ENCODE measurements at places on chromosomes 3 and 15. TPM values are rescaled to one million over a fixed set of nuclear protein-coding genes. Genes with fewer than 3 reads are reported as not detected.
A peak's percentile ranks its signal among the peaks of the same experiment; 100 is the strongest.

- DNase-seq, result no peak
These were observed 8.5 kb upstream of the ILDR1 start for GRCh38 chr3:122030381-122031122.

DNA sequence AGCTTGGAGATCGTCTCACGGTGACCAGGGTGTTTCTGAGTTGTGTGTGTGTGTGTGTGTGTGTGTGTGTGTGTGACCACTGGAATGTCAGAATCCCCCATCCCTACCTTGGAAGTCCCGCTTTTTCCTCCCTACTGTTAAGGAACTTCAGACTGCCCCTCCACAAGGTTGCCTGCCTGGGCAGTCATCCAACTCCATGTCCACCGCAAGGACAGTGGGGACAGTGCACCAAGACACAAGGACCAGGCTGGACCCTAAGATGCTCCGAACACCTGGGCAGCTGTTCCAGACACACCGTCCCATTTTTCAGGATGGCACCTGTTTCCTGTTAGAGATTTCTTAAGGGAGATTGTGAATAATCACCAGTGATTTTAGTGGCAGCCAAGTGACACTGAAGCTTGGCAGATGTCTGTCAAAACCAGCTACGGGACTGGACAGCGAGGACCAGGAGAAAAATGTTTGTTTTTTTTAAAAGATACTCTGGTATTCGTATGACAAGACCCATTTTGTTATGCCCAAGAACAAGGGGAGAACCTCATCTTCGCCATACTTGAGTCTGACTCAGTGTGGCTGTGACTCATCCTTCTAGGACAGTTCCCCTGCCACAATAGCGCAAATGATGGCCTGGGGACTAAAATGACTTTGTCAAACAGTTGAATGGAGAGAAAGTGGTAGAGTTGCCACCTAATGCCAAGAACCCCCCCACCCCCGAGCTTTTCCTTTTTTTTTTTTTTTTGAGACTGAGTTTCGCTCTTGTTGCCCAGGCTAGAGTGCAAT is 15.5 kb downstream of the PAQR9 start:
- DNase-seq, result no peak

DNA sequence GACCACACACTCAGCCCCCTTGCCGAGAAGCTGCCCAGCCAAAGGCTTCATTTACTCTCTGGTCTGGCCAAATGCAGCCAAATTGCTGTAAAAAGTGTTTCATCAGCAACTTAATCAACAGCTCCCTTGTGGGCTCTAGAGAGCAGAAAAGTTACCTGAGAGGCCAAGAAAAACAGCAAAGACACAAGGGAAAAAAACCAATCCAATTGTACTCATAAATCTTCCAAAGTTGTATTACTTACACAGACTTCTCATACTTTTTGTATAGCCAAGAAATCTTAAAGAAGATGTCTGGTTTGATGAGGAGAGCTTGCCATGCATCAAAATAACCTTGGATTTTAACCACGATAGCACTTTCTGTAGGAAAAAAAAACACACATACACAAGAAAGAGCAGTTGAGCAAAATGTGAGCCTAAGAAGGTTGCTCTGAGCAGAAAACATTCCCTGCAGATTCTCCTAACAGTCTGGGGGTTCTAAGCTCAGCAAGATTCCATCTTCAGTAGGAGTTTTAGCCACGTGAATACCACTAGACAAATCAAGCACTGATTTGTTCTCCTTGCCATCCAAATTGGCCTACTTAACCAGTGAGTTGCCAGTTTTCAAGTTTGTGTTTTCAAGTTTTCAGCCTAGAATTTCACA is 120.0 kb downstream of the CYP19A1 start:
- DNase-seq, result peak; percentile 41

- peak; percentile 67 for DNase-seq
These were observed 217.9 kb upstream of the THBS1 start for GRCh38 chr15:39362821-39363561.

GRCh38 chr3:10259798-10260197 is 11.5 kb downstream of the TATDN2 start:
- no peak for DNase-seq

DNA sequence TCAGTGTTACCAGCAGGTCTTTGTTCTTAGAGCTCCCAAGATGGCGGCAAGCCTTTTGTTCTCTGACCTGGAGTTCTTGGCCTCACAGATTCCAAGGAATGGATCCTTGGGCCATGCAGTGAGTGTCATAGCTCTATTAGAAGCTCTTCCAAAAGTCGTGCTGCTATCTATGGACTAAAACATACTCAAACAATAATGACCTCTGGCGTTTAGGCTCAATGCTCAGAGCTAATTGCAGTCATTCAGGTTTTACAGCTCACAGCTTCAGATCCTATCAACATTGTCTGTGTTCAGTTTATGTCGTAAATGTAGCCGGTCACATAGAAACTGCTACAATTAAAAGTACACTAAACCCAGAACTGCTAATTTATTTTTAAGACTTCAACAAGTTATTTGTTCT is 22.2 kb downstream of the CCRL2 start:
- no peak for DNase-seq

The KNG1 gene
- not detected for total RNA-seq

The CLDN11 gene
- 4.1 TPM for total RNA-seq

The SH2D7 gene
- not detected for total RNA-seq

All from tongue (tissue), 3 donors.